ENCODE measurements at places on chromosomes 6 and 20.

DNA sequence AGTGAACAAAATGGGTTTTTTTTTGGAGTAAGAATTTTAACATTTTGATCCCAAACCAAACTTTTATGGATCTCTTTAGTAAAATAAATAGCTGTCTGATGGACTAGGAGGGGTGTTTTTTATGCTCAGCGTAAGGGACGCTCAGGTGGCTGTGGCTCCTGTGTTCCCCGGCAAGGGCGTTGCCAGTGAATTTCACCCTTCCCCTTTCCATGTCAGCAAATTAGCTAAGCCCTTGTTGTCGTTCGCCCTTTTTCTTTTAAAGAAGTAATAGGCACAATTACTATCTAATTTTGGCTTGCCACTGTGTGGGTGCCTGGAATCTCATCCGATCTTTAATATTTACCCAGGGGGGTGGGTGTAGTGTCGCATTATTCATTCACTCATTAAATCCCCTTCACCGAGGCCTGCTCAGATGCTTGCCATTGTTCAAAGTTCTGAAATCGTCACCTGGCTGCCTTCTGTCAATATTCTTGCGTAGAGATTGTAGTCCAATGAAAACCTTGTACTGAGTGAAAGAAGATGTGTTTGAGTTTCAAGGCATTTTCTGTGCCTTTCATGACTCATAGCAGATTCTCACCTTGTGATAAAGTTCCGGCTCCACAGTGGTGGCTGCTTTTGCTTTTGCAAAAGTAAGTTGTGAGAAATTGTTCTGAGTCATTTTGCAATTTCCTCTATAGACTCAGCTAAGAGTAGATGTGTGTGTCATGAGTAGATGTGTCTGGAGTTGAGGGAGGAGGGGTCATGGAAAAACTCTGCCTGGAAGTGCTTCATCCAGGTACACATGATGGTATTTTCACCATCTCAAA lies 40.0 kb upstream of the CLDN20 start:
- DNase-seq, result no peak

GRCh38 chr6:99364026-99364425 lies 14.6 kb upstream of the FAXC start:
- DNase-seq, result no peak

GRCh38 chr20:55067158-55067825 lies 591.9 kb downstream of the DOK5 start:
- DNase-seq, result no peak

DNA sequence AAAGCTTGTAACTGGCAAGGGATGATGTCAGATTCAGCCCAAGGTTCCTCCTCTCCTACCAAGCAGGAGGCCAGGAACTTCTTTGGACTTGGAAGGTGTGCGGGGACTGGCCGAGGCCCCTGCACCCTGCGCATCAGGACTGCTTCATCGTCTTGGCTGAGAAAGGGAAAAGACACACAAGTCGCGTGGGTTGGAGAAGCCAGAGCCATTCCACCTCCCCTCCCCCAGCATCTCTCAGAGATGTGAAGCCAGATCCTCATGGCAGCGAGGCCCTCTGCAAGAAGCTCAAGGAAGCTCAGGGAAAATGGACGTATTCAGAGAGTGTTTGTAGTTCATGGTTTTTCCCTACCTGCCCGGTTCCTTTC lies 14.4 kb downstream of the TNFAIP3 start:
- no peak for DNase-seq

GRCh38 chr20:15556869-15557268 lies 1016.4 kb downstream of the KIF16B start:
- DNase-seq, result no peak

- DNase-seq, result no peak
These were observed 671 bp downstream of the TAPBP start for GRCh38 chr6:33313105-33313708.

GRCh38 chr6:158290659-158291058 lies 21.6 kb upstream of the TULP4 start:
- DNase-seq, result no peak

DNA sequence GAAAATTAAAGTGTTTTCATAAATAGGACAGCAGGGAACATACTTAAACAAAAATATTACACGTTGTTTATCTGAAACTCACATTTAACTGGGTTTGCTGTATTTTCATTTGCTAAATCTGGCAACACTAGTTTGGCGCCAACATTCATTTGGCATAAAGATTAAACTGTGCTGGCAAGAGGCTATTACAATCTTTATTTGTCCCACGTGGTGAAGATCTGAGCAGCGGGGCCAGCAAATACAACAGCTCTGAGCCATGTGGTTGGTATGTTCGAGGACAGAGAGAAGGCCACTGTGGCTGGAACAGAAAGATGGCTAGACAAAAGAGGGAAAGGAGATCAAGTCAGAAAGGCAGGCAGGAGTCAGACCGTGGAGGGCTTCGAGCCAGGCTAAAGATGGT lies 234.2 kb downstream of the ZNF217 start:
- DNase-seq, result no peak

DNA sequence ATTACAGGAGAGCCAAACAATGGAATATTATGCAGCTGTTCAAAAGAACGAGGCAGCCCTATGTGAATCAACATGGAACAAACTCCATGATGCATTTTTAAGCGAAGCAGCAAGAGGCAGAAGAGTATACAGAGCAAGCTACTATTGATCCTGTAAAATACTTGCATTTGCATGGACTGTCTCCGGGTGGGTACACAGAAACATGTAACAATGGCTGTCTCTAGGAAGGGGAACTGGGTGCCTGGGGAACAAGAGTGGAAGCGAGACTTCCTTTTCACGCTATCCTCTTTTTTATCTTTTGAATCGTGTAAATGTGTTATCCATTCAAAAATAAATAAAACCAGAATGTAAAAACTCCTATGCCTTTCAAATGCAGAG lies 93.3 kb upstream of the SIRPA start:
- no peak for DNase-seq

- DNase-seq, result no peak
These were observed 2.8 kb downstream of the KCTD20 start for GRCh38 chr6:36445621-36446020.

GRCh38 chr20:49747707-49748524 lies 34.2 kb upstream of the B4GALT5 start:
- DNase-seq, result no peak

- no peak for DNase-seq
These were observed 2.8 kb downstream of the TNFRSF21 start for GRCh38 chr6:47306887-47307286.

Measured in activated CD8-positive, alpha-beta memory T cell treated with anti-CD3 and anti-CD28 coated beads for 1 hour (primary cell).